ENCODE measurements at places on chromosomes 1 and 21.
A peak's percentile ranks its signal among the peaks of the same experiment; 100 is the strongest.

DNA sequence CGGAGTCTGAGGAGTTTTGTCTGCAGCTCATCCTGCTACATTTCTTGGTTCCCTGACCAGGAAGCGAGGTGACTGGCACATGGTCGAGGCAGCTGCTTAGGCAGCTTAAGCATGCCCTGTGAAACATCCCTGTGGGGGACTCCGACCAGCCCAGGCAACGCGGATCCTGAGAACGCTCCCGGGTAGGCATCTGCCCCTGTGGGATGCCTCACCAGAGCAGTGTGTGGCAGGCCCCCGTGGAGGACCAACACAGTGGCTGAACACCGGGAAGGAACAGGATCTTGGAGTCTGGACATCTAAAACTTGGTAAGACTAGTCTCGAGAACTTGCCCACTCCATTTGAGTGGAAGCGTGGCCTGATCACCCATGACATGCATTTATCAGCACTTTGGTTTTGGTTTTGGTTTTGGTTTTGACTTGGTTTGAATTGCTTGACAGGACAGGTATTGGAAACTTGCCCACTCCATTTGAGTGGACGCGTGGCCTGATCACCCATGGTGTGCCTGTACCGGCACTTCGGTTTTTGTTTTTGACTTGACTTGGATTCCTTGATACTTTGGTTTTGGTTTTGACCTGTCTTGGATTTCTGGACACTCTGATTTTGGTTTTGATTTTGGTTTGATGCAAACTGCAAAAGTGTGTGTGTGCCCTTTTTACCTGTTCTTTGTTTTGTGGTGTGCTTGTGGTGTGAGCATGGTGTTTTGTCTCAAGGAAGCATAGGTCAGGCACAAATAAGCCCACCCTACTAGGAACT, 12.2 kb upstream of the NEK2 start:
- no peak for DNase-seq

GRCh38 chr1:220681220-220681880, 8.8 kb upstream of the C1orf115 start:
- no peak for DNase-seq

DNA sequence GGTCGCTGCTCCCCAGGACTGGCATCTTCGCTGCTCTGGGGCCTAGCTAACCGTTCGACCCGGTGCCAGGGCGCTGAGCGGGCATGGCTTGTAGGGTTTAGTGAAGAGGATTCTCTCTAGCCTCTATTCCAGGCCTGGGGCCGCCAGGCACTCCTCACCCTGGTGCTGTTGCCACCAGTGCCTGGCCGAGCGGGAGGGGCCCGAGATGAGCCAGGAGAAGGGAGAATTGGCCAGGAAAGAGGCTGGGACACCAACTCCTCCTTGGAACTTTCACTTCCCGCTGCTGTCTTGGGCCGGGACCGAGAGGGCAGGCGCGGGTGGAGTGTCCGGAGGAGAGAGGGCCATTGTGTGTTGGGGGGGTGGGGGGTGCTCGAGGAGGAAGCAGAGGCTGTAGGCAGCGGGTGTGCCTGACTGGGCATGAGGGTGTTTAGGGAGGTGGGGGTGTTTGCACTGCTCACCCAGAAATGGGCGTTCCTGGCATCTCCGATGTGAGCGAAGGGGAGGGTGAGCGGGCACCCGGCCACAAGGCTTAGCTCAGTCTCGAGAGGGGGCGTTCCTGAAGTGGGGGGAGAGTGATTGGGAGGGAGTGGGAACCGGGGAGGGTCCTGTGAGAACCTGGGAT, 772 bp downstream of the ADAM15 start:
- peak; percentile 75 for DNase-seq

DNA sequence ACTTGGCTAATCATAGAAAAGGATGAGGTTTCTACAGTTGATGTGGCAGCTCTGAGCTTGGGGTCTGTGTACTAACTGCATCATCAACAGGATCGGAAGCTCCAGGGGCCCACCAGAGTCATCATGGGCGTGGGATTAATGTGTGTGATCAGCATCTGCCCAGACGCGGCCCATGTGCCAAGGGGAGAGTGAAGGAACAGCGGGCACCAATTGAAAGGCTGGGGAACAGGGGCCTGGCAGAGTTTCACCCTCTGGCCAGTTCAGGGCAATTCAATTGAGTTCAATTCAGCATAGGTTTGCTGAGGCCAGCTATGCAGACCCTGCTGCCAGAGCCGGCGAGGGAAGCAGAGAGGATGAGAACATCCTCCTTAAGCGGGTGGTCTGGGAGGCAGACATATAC, 260.0 kb upstream of the AJAP1 start:
- DNase-seq, result no peak

GRCh38 chr1:202291961-202292712, 49.6 kb downstream of the UBE2T start:
- no peak for DNase-seq

DNA sequence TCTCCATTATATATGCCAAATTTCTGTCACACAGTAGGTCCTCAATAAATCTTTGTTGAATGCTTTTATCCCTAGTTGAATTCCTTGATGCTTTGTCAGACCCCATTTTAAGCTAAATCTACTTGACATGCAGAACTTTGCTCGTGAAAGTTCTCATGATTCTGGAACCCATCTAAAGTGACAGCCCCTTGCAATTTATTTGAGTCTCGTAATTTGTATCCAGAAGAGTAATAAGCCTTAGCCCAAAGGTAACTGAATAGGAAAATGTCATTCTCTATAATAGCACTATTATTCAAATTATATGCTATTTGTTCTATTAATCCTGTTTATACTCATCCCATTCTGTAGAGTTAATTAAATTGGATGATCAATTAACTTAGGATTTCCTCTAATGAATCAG, 466.6 kb upstream of the OLFM3 start:
- no peak for DNase-seq

DNA sequence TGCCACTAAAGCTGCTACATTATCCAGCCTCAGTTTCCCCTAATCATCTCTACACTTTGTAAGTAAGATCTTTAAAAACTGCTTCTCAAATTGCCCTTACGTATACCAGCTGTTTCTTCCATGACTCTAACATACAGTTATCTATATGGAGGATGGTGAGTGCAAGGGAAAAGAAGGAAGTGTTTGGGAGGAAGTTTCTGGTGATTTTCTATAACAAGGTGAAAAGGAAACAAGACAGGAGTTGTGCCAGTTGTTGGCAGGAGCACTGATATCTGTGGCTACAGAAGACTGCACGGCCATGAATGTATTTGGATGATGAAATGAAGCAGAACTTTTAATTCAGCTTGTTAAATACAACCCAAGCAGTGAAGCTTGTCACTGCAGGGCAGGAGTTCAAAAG, 32.3 kb upstream of the NHLH2 start:
- no peak for DNase-seq

- DNase-seq, result no peak
These were observed 642 bp upstream of the PARP1 start for GRCh38 chr1:226408285-226409184.

GRCh38 chr1:167486090-167486824, 32.1 kb downstream of the CD247 start:
- DNase-seq, result no peak

- no peak for DNase-seq
These were observed 23.1 kb upstream of the ROR1 start for GRCh38 chr1:63750721-63751120.

DNA sequence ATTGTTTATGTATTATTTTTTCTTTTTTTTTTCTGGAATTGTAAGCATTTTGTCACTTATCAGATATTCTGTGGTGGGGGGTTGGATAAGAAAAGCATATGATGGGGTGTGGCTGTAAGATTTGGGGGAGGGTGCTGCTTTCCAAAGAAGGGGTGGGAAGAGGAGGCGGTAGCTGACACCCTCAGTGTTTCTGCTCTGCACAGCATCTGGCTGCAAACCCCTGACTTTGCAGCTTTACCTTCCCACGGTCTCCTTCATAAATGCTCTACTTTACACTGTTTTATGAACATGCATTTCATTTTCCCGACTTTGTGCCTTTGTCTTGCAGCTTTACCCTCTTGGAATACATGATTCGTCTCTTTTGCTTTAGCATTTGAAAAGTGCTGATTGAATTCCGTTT, 7.6 kb downstream of the FMN2 start:
- DNase-seq, result no peak

GRCh38 chr1:215263636-215264035, 181.1 kb downstream of the KCNK2 start:
- DNase-seq, result no peak

- DNase-seq, result no peak
These were observed 5.9 kb upstream of the TFF2 start for GRCh38 chr21:42356650-42357049.

DNA sequence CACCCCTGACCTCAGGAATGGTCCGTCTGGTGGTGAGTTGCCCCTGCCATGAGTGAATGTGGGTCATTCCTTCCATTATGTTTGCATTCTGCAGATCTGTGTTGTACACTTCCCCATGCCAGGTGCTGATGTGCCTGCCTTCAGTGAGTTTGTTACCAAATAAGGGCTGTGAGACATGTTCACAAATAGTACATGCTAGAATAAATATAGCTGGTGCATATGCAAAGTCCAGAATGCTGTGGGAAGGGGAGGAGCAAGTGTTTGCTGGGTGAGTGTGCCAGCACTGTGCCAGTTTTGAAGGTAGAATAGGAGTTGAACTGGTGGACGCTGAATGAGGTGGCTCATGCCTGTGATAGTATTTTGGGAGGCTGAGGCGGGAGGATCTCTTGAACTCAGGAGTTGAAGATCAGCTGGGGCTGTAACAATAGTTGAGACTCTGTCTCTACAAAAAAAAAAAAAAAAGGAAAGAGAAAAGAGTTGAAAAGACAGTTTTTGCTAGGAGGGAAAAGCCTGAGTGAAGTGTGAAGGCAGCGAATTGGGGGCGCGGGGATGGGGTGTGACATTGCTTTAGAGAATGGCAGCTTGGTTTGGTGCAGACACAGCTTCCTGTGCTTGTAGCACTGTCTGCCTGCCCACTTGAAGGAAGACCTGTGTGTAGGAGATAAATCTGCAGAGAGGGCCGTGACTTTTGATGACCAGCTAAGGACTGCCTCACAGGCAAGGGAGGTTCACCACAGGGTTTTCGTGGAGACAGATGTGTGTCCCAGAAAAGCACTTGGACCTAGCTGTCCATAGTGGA, 61.1 kb downstream of the LGR6 start:
- DNase-seq, result no peak

GRCh38 chr1:14108356-14109275, 408.6 kb downstream of the PRDM2 start:
- DNase-seq, result no peak

DNA sequence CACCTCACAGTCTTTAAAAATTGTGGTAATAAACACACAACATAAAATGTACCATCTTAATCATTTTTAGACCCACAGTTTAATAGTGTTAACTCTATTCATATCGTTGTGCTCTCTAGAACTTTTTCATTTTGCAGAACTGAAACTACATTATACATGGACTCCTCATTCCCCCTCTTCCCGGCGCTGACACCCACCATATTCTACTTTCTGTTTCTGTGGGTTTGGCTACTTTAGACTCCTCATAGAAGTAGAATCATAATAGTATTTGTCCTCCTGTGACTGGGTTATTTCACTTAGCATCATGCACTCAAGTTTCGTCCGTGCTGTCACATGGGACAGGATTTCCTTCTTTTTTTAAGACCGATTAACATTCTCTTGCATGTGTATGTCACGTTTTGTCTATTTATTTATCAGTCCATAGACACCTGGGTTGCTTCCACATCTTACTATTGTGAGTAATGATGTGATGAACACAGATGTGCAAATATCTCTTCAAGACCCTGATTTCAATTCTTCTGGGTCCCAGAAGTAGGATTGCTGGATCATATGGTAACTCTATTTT, 62.9 kb upstream of the TMPRSS2 start:
- no peak for DNase-seq

GRCh38 chr1:59707178-59707791, 107.5 kb upstream of the HOOK1 start:
- DNase-seq, result peak; percentile 73

GRCh38 chr1:15350151-15350550, 59.5 kb upstream of the EFHD2 start:
- DNase-seq, result no peak

- DNase-seq, result no peak
These were observed 470.2 kb downstream of the CAMTA1 start for GRCh38 chr1:7255303-7256058.

DNA sequence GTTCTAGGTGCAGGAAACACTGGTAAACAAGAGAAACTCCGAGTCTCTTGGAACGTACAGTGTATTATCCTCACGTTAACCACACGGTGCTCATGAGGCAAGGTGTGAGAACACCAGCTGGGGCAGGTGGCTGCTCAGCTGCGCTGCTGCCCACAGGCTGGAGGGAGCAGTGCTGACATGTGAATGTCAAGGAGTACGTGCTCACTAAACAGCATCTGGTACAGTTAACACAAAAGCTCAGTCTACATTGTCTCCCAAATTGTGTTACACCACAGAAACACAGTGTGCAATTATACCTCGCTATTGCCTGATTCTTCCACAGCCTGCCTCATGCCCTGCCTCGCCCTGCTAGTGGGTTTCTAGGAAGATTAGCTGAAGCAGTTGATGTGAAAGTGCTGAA, 138.4 kb downstream of the GLIS1 start:
- DNase-seq, result no peak

DNA sequence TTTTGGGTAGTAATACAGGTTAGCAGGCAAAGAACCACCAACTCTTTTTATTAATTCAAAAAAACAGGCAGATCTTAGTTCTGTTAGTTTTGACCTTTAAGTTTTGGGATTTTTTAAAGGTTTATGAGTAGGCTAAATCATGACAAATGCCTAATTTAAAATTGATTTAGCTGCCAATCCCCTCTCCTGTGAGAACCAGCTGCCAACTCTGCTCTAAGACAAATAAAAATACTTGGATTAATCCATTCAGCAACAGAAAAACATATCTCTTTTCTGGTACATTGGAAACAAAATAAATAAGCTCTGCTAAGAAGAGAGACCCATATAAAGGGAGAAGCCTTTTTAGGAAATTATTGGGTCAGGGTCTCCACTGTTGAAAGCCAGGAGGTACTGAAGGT, 160.8 kb downstream of the NTMT2 start:
- no peak for DNase-seq

GRCh38 chr1:163656095-163656759, 334.5 kb downstream of the NUF2 start:
- DNase-seq, result no peak

- DNase-seq, result no peak
These were observed 13.5 kb upstream of the PPP1R8 start for GRCh38 chr1:27816921-27817630.

DNA sequence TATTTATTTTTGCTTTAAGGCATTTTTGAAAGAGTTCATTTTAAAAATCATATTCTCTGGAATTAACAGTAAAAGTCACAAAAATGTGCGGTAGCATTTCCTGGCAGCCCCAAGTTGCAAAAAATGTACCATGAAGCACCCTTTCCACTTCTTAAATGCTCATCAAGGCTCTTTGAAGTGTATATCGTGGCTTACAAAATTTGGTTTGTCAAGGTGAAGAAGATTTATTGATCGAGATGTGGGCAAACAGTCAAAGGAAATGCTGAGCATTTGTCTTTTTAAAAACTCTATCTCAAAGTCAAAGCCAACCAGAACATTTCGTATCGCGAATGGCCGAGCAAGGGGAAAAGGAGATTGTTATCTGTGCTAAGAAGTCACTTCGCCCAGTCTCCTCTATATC, 277.5 kb upstream of the KAZN start:
- no peak for DNase-seq

GRCh38 chr1:233790662-233791371, 113.7 kb upstream of the SLC35F3 start:
- no peak for DNase-seq
